Nucleus accumbens (tissue), 56 donors: ENCODE measurements at places on chromosomes 6 and 20.

DNA sequence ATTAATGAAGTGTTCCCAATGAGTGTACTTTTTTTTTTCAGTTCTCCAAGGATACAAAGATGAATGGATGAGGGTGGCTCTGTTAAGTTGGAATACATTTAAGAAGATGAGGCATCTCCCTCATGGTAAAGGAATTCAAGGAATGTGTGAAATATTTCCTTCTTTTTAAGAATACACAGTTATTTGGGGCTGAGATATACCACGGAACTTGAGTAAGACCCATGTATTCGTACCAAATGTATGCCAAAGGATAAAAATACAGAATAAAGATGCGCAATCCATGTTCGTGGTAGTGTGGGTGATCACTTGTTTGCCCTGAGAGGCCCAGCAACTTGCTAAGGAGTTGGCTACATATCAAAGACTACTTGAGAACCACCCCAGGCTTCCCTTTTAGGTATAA lies 164.2 kb upstream of the TCF21 start:
- DNase-seq: no peak

GRCh38 chr6:83884523-83884922 lies 25.0 kb downstream of the CYB5R4 start:
- no peak for DNase-seq

GRCh38 chr20:57288651-57289277 lies 22.3 kb upstream of the BMP7 start:
- DNase-seq: no peak

- no peak for DNase-seq
These were observed 49.1 kb downstream of the NCOA7 start for GRCh38 chr6:125839879-125840278.

- DNase-seq: peak; percentile 45
These were observed 6.2 kb downstream of the CST11 start for GRCh38 chr20:23446505-23446904.

DNA sequence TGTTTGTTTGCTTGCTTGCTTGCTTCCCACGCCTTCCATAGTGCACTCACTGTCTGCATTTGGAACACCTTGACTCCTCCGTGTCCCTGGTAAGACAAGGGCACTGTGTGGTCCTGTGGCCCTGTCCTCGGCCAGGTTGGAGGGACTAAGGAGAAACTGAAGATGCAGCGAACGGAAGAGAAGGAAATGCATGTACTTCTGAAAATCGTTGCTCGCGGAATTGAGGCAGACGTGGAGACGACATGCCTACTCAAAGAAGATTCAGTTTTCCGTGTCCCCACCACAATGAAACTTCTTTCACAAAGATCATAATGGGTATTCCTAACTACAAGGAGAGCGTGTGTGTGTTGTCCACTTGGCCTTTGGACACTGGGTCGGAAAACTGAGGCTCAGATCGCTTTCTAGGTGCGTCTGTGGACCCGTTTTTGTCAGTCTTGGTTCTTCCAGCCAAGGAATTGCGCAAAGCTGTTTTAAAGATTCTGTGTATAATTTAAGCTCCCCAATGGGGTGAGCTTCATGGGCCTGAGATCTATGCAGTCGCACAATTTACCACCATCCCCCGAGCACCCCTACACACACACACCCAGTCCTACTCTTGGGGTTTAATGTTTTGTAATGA lies 120.4 kb upstream of the ZNF184 start:
- DNase-seq: no peak
